M059J (cell line): ENCODE measurements at places on chromosomes 7 and 10.

DNA sequence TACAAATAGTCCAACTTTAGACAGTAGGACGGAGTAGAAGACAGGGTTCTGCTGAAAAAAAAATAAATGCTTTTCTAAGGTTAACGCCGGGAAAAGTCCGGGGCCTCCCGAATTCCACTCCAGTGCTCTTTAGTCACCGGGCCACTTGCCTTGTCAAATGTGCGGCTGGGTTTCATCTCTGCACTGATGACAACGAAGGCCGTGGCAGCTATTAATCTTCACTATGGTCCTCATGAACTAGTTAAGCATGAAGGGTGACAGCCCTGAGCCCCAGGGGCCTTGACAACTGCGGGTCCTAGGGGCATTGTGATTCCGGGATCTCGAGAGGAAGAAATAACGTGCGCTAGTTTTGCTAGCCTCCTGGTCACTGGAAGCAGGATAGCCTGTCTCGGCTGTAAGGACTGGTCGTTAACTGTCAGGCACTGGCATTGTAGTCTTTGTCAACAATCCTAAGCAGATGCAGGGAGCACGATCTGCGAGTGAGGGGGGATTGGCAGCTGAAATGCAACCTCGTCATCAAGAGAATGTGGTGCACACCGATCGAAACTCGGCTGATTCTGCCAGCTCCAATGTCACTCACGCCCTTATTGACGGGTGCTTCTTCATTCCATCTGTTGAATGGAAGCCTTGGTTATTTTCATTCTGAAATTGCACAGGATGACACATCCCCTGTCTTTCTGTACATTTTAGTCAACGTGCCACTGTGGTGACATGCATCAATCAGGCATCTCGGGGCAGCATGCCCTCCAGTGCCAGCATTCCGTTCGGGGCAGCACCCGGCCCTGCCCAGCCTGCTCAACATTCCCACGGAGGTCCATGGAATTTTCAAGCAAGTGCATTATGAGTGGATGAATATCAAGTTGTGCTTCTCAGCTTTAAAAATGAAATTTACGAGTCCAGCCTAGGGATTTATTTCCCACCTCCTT lies 51.6 kb upstream of the MGMT start:
- DNase-seq = no peak

DNA sequence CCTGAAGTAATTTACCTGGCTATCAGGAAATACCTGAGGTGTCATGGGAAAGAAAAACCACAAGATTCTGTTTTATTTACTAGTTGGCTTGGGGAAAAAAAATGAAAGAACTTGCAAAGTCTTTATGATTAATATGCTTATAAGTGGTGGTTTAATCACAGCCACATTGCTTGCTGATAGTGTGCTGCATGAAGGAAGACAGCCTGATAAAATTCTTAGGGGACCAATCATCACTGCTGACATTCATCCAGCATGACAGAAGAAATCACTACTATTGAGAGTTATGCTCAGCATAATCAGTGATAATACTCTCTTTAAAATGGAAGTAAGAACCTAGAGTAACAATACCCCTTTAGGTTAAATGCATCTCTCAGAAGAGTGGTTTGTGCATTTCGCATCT lies 150.2 kb upstream of the LRRN3 start:
- DNase-seq = no peak

DNA sequence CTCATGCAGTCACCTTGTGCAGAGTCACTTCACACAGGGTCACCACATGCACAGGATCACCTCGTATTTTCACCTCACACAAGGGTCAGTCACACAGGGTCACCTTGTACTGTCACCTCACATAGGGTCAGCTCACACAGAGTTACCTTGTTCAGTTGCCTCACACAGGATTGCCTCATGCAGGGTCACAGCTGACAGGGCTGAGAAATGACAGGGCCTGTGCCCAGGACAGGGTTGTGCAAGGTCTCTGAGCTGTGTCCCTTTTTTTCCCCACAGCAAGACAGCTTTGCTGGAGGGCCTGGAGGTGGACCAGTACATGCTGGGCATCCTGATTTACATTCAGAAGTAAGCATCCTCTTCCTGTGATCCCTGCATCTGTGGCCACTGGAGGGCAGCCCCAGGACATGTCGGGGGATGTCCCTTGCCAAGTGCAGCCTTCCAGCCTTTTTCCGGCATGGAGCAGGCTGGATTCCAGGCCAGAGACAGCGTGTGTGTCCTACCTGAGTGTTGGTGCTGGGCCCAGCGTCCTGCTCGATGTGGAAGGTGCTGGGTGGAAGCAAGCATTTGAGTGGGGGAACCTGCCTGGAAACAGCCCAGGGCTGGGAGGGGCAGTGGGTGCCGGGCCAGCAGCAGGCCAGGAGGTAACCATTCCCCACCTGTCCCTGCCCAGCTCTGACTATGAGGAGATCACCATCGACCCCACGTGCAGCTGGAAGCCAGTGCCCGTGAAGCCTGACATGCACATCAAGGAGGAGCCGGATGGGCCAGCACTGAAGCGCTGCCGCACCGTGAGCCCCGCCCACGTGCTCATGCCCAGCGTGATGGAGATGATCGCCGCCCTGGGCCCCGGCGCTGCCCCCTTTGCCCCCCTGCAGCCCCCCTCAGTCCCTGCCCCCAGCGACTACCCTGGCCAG lies 16.3 kb downstream of the ZMIZ2 start:
- peak; percentile 20 for DNase-seq

DNA sequence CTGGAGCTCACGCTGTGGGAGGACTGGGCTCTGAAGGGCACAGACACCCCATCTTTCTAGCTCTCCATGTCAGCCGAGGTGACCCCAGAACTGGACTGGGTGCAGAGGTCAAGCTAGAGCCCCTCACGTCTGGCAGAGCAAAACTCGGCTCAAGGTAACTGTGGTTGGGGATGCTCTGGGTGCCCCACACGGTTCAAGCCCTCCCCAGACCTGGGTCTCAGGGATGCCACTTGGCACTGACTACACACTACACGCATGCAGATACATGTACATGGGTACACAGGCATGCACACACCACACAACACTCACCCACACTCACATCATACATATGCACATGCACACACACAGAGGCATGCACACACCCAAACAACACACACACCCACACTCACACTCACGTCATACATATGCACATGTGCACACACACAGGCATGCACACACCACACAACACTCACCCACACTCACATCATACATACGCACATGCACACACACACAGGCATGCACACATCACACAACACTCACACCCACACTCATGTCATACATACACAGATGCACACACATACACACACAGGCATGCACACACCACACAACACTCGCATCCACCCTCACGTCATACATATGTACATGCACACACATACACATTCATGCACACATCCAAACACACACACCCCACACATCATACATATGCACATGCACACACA lies 219.3 kb downstream of the DNAJB6 start:
- no peak for DNase-seq

GRCh38 chr7:142645777-142646176 lies 103.5 kb upstream of the PRSS1 start:
- no peak for DNase-seq

DNA sequence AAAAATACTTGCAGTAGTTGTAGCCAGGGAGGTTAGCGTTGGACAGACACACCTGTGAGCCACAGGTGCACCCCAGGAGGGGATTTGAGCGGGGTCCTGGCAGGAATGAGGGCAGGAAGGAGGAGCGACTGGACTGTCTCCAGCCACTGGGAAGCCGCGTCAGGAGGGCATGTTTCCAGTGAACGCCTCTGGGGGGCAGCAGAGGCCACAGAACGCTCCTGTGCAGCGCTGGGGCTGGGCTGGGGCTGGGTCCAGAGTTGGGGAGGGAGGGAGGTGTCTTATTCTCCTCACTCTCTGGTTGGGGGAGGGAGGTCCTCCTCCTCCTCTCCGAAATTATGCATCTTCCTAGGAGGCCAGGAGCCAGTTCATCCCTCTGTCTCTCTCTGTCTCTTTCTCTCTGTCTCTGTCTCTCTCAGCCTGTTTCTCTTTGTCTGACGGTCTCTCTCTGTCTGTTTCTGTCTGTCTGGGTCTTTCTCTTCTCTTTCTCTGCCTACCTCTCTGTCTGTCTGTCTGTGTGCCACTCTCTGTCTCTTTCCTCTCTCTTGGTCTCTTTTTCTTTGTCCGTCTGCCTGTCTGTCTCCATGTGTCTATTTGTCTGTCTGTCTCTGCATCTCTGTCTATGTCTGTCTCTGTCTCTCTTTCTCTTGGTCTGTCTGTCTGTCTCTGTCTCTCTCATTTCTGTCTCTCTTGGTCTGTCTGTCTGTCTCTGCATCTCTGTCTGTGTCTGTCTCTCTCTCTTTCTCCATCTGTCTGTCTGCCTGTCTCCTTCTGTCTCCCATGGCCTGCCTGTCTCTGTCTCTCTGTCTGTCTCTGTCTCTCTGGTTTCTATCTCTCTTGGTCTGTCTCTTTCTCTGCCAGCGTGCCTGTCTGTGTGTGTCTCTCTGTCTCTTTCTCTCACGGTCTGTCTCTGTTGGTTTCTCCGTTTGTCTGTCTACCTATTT lies 9.9 kb upstream of the PSMG3 start:
- peak; percentile 52 for DNase-seq

DNA sequence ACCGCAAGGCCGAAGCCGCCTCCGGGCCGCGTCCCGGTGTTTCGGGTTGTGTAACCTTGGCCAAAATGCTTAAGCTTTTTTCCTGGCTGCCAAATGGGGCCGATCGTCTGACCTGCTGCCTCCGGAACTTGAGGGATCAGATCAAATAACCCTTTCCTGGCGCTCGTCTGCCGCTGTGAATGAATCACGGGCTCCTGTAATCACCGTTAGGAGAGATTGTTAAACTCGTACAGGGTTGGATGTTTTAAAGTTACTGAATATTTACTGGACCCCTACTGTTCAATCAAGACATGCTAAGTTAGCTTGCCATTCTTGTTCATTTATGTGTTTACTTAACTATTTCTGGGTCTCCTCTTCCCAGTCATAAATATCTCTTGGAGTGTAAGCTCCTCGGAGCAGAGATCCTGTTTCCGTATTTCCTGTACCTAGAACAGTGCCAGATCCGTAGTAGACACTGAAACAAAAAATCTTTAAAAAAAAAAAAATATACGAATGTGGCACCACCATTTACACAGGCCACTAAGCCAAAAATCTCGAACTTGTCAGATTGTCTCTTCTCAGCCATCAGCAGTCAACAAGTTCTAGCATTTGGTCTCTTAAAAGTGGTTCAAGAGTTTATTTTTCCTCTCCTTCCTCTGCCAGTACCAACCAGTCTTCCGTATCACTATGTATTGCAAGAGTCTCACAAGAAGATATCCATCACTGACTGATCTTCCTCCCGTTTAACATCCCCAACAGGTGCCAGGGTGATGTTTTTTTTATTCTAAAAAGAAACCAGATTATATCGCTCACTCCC lies 650 bp upstream of the TM9SF3 start:
- peak; percentile 87 for DNase-seq

- DNase-seq = no peak
Observed at GRCh38 chr7:25427721-25428120, 199.4 kb upstream of the NPVF start.

- no peak for DNase-seq
Observed at GRCh38 chr10:46217752-46218453, 68.9 kb upstream of the ANTXRL start.

DNA sequence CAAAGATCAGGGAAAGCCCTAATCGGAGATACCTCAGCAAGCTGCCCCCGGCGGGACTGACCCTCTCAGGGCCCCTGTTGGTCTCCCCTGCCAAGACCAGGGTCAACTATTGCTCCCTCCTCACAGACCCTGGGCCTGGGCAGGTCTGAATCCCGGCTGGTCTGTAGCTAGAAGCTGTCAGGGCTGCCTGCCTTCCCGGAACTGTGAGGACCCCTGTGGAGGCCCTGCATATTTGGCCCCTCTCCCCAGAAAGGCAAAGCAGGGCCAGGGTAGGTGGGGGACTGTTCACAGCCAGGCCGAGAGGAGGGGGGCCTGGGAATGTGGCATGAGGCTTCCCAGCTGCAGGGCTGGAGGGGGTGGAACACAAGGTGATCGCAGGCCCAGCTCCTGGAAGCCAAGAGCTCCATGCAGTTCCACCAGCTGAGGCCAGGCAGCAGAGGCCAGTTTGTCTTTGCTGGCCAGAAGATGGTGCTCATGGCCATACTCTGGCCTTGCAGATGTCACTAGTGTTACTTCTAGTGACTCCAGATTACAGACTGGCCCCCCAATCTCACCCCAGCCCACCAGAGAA lies 24.1 kb downstream of the TBATA start:
- peak; percentile 19 for DNase-seq

DNA sequence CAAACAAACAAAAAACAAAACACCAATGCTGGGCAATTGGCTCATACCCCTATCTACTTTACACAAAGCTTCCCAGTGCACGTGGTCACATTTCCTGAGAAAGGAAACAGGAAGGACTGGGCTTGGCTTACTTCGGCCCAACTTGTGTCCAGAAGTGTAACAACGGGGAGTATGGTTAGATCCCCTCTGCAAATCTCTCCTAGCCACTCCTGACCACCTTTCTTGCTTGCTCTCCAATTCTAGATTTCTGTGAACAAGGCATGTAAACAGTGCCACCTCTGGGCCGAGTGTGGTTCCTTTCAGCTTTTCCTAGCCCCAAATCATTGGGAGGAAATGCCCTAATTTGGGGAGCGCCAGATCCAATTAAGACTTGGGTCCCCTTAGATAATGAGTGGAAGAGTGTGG lies 21.0 kb upstream of the FRAT2 start:
- DNase-seq = no peak

DNA sequence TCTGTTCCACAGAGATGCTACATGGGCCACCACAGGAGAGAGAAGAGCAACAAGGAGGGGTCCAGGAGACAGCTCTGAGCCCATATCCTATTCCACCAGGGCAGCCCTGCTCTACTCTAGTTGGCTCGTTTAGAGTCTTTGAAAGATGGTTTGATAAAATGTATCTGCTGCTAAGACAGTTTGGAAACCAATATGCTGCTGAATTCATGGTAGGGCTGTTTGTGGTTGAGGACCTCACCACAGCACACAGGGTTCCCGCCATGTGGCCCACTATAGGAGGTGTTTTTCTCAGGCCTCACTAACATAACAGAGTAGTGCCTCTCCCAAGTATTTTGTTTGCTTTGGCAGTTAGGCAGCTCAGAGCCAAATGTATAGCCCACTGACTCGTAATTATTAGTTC lies 35.8 kb upstream of the ZC3HAV1L start:
- DNase-seq = no peak

- peak; percentile 24 for DNase-seq
Observed at GRCh38 chr7:2313450-2314208, 612 bp downstream of the SNX8 start.

DNA sequence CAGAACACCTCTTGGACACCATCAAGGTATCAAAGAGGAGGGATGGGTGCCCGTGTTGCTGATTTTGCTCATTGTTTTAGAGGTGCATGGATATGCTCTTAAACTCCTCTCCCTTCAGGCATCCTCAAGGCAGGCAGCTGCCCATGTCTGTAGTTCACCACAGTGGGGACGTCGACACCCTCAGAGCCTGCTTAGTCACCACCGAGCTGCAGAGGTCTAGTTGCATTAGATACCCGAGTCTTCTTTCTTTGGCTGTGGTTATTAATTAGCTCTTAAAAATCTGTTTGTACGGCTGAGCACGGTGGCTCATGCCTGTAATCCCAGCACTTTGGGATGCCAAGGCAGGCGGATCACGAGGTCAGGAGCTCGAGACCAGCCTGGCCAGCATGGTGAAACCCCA lies 24.7 kb upstream of the TSPAN13 start:
- peak; percentile 78 for DNase-seq
